ENCODE measurements at places on chromosomes 6 and 20.

DNA sequence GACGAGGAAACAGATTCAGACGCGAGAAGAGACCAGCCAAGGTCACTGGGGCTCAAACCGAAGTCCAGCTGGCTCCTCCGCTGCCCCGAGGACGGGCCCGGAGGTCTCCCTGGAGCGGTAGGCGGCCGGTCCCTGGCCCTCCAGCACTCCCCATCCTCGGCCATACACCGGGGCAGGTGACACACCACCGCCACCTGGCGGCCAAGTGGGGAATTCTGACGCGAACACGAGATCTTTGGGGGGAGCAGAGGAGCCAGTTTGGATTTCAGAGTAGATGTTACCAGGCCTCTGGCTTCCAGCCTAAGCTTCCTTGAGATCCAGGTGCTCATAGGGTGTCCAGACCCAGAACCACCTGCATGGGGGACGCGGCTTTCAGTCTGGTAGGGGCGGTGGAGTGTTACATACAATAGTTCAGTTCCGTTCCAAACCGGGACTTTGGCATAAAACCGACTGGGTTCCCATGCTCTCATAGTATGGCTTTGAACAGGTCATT lies 16.1 kb downstream of the BPIFB1 start:
- peak; percentile 35 for DNase-seq

DNA sequence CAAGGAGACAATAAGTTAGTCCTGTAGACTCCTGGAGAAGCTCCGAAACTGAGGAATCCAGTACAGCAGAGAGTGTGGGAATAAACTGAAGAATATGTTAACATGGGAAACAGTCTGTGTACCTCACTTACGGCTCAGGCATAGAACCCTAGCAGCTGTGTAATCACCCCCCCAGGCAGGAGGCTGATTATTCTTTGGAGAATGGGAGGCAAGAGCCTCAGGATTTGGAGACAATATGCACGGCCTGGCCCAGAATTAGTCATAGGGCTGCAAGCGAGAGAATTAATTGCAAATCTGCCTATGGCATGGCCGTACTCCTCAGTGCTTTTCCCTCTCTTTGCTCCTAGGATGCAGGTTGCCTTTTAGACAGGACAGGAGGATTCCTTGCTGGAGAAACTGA lies 27.5 kb upstream of the FYN start:
- no peak for DNase-seq

DNA sequence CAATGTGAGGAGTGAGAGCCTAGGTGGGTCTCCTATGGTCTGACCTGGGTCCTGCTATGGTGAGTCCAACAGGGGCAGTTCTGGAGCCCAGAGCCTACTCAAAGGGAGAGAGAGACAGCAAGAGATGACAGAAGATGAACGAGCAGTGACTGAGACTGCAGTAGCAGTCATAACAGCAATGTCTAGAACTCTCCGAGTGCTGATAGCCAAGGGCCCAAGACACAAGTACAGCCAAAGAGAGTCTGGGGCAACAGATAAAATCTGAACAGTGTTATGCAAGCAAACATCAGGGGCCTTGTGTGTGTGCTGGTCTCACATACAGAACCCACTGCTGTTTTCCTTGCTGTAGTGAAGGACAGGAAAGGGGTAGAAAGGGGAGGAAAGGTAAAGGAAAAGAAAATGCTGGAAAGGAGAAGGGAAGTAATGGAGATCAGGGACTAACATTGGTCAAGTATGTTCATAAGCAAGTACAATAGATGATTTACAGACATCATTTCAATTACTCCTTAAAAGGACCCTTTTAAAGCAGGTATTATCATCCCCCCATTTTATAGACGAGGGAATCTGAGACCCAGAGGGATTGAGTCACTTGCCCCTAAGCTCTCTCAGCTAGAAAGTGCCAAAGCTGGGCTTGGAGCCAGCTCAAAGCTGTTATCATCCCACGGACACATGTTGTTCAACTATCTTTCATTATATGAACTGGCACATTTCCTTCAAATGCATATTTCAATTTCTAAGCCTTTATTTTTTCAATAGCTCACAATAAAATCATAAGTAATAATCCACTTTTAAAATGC lies 182.3 kb upstream of the RAB32 start:
- peak; percentile 74 for DNase-seq

- DNase-seq, result no peak
These were observed 161.8 kb downstream of the BTBD3 start for GRCh38 chr20:12079490-12079889.

All from fibroblast of mammary gland (primary cell).